Coronary artery (tissue), 2 donors: ENCODE measurements at places on chromosomes 12 and 14.
A peak's percentile ranks its signal among the peaks of the same experiment; 100 is the strongest.

DNA sequence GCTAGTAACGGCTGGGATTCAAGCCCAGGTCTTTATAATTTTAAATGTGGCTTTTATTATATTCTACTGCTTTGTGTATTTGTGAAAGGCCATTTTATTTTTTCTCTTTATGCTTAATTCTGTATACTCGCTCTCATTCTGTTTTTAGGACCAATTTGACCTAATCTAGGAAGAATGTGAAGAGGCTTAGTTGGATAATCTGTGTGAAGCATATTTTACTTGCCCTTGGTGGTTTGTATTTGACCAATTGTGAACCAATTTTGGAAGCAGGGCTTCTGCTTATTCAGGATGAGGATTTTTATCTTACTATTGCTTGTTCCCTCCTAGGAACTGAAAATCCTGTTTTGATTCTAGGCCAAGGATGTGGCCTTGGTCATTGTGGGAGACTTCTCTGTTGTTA is 113.1 kb downstream of the TTC6 start:
- DNase-seq, result no peak

DNA sequence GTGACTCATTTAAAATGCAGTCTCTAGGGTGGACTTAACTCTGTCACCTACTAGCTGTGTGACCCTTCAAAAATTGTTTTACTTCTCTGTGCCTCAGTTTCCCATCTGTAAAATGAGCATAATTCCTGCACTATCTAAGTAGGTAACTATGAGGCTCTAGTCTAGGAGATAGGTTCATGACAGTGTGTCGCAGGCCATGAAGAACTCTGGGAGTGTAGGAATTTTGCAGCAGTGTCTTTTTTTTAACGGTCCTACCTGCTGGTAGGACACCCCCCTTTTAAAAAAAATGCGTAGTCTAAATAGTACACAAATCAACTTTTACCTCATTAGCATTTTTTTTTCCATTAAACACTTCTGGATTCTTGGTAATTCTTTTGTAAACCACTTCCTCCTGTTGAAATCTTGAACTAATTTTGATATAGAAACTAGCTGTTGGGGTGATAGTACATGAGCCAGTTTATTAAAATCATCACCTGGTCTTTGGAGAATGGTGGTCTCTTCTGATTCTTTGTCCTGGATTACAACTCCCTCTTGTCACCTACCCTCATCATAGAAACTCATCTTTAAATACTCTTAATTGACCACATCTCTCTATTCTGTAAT is 86.0 kb upstream of the SLC38A2 start:
- no peak for DNase-seq

DNA sequence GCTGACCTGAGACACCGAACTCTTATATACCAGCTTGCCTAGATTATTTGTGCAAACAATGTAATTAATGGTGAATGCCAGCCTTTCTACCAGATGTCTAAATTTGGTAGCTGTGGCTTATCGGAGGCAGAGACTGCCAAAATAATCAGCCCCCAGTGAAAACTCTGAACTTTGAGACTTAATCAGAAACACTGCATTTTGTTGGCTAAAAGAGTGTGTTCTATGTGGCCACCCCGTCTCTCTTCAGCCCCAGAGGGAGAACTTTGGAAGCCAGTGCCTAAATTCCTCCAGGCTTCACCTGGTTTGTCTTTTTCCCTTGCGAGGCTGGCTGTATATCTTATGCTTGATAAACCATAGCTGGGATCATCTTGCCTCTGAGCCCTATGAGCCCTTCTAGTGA is 90.1 kb downstream of the LMNTD1 start:
- no peak for DNase-seq

DNA sequence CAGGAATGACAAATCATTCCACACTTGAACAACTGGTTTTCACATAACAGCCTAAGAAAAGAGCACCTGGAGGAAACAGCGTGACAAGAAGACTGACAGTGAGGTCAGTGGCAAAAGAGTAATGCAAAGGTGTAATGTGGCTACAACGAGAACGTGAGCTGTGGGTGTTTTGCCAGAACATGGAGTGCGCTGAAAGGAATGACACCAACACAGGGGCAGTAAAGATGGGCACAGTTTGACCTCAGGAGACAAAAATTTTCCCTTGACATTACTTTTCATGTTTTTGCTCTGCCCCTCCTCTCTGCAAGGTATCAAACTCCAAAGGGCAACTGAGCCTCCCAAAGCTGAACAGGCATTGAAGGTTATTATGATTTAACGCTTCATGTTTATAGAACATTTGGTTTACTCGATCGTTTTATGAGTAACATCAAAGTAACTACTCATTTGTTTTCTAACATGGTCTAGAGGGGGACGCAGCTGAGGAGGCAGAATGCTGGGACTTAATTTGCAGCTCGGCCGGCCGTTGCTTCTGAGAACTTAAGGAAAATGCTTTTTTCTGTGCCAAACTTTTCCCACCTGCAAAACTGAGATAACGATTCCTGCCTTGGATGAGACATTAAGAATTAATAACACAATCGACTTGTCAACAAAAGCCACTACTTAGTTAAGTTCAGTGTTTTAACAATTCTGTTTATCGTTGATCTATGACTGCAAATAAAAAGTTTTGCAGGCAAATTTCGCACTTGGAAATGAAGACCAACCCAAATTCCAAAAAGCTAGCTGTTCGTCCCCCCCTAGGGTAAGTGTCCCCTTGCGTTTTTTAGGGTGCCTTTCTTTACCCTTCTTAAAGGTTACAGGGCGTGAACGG is 954 bp downstream of the HAUS4 start:
- no peak for DNase-seq

- no peak for DNase-seq
These were observed 61.6 kb downstream of the RAD51B start for GRCh38 chr14:67881225-67881624.

DNA sequence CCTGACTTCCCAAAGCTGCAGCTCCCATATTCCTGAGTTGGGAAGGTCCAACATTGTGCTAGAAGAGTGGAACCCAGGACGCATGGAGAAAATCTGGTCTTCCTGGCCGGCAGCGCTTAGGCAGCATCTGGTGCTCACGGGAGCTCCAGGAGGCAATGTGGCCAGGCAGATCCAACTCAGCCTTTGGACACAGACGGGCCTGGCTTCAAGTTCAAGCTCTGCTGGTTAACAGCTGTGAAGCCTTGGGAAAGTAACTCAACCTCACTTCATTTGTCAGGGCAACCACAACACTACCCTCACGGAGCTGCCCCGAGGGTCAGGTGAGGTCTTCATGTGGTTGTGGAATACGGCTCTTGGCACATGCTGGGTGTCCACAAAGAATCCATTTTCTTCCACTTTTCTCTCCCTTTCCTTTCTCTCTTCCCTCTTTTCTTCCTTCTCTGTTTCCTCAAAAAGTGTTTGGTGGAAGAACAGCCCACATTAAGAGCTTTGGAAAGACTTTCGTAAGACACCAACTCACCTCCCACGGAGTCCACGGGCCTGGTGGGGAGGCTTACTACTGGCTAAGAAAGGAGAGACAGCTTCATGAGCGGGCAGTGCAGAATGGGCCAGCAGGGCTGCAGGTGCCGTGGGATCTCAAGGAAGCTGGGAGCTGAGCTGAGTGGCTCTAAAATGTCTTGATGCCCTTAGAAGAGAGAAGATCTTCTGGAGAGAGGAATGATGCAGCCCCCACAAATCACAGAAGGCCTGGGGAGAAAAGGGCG is 2.4 kb upstream of the FAM181A start:
- no peak for DNase-seq

DNA sequence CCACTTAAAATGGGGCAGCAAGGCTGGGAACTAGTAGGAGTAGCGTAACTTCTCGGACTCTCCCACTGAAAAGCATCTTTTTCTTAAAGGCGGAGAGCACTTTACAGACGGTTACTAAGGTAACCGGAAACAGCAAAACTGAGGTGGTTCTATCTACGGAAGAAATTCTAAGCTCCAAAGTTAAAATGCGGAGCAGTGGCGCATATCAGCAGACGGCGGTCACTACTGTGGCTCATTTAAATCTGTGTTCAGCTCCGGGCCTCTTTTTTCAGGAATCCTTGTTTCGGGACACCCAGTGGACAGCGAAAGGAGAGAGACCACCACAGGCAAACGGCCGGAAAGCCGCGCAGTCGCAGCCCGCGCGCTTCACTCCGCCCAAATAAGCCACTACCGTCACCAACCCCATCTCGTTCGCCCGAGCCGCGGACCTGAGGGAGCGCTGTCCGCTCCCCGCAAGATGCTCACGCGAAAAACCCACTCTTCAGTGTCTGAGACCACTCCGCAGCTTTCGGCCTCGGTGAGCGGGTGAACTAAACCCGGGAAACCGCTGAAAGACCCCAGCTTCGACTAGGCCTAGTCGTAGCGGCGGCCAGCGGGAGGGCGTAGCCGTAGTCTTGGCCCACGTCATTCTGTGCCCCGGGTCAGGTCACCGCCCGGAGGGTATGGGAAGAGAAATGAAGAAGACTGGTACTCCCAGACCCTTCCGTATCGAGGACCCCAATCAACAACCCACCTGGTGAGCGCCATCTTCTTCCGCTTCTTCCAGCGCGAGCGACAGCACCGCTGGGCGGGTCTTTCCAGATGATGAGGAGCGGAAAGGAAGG is at the start of gene SNW1:
TSS of gene SNW1 (minus strand) at position 776 of the 824 bp plus-strand sequence. CDS start at position 747, 29 bp downstream.
- peak; percentile 94 for DNase-seq

DNA sequence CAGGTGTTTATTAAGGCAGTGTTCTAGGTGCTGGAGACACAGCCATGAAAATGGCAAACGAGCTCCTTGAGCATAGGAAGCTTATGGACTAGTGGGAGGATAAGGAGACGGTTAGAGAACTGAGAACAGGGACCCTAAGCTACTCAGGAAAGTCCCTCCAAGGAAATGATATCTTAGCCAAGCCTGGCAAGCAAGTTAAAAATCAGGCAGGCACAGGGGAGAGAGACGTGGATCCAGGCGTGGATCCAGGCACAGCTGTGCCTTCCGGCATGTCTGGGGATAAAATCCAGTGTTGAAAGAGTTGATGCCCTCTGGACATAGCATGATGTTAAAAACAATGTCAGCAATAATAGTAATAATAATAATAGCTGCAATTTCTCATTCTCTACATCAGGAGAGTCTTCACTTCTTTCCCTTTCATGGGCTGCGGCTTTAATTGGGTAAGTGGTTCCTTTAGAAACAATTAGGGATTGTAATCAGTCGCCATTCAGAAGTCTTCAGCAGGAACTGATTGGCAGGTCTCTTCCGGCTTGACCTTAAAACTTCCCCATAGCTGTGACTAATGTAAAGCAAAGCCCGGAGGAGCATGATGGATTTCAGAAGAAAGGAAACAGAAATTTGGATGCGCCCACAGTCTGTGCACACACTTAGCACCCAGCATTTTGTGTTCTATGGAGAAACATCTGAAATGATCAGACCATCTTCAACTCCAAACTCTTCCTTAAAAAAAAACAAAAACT is 230.2 kb downstream of the SLC41A2 start:
- no peak for DNase-seq

- no peak for DNase-seq
These were observed 63.2 kb downstream of the ATP2B1 start for GRCh38 chr12:89645434-89645833.

DNA sequence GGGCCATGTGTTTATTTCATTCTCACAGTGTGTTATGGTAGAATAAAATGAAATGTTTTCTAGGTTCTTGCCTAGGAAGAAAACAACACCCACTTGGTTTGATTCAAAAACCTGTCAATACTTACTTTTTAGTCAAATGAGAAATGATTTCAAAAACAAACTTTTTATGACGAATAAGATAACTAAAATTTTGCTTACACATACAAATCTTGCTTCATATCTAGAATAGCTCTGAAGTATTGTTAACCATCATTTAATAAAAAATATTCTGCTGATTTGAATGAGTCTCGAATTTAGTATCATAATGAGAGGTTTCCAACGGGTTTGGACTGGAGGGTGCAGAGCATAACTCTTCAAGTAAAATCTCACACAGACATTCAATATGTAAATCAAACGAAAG is 23.2 kb downstream of the SLCO1C1 start:
- no peak for DNase-seq

- no peak for DNase-seq
These were observed 198.5 kb downstream of the BMP4 start for GRCh38 chr14:53758141-53758540.

- DNase-seq, result no peak
These were observed 38.7 kb downstream of the TUNAR start for GRCh38 chr14:95915330-95915729.

- no peak for DNase-seq
These were observed 2.1 kb downstream of the SLC7A7 start for GRCh38 chr14:22813145-22813544.

GRCh38 chr12:49917166-49917787 is 13.6 kb upstream of the FAIM2 start:
- no peak for DNase-seq

DNA sequence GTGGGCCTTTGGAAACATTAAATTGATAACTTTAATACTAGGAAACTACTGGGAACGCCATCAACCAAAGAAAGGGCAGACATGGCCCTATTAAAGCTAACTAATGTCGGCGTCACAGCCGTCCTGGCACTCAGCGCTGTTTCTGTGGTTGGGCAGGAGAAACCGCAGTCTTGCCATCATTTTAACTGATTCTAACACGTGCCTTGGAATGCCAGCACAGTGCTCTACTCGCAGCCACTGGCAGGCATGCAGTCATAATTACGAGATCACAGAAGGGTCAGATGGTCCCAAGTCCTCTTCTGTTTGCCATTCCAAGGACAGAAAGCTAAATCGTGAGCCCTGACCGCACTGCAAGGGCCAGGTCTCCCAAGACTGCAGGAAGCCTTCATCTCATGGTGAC is 75.2 kb downstream of the RIMBP2 start:
- no peak for DNase-seq

DNA sequence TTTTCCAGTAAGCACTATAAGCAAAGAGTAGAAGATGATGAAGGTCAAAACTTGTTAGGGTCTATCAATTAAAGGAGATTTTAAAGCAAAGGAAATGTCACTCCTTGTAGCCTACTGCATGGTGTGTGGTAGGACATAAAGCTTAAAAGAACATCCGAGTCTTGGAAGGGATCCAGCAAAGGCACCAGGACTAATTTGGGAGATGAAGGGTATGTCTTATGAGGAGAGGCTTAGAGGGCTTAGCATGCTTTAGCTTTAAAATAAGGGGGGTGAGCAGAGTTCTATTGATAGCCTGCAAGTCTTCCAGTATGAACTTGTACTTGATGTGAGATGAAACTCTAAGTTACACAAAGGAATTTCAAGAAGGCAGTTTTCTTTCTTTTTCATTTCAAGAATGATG is 11.8 kb upstream of the MYBPC1 start:
- DNase-seq, result no peak

DNA sequence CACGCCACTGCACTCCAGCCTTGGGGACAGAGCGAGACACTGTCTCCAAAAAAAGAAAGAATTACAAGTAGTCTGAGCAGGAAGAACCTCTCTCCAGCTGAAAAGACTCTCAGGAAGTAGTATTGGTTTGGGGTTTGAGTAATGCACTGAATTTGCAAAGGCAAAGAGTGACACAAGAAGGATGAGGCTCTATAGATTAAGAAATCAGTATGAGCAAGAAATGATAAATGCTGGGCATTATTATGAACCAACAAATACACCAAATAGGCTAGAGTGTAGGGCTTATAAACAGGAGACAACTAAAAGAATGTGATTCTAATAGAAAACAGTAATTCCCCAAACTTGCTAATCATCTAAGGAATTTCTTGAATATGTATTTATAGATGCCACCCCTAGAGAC is 2.6 kb upstream of the SLC35E3 start:
- no peak for DNase-seq

- no peak for DNase-seq
These were observed 41.1 kb downstream of the PRB3 start for GRCh38 chr12:11228296-11228879.
